ENCODE measurements at places on chromosomes 6 and 20. TPM values are rescaled to one million over a fixed set of nuclear protein-coding genes. Genes with fewer than 3 reads are reported as not detected.
A peak's percentile ranks its signal among the peaks of the same experiment; 100 is the strongest.

Gene SIGLEC1
- not detected for total RNA-seq

Gene HEY2
- total RNA-seq, result 0.07 TPM

Gene HLA-F
- 8.5 TPM for total RNA-seq

GRCh38 chr6:119183457-119183856, 105.0 kb upstream of the FAM184A start:
- no peak overlapping the region for H3K4me3 ChIP-seq
- H3K27me3 ChIP-seq, result no peaks in the 10 kb centered on the region
- H3K27ac ChIP-seq, result no peak overlapping the region
- no peak for DNase-seq
- no peaks in the 10 kb centered on the region for H3K36me3 ChIP-seq

Gene GJA10
- 1.3 TPM for total RNA-seq

DNA sequence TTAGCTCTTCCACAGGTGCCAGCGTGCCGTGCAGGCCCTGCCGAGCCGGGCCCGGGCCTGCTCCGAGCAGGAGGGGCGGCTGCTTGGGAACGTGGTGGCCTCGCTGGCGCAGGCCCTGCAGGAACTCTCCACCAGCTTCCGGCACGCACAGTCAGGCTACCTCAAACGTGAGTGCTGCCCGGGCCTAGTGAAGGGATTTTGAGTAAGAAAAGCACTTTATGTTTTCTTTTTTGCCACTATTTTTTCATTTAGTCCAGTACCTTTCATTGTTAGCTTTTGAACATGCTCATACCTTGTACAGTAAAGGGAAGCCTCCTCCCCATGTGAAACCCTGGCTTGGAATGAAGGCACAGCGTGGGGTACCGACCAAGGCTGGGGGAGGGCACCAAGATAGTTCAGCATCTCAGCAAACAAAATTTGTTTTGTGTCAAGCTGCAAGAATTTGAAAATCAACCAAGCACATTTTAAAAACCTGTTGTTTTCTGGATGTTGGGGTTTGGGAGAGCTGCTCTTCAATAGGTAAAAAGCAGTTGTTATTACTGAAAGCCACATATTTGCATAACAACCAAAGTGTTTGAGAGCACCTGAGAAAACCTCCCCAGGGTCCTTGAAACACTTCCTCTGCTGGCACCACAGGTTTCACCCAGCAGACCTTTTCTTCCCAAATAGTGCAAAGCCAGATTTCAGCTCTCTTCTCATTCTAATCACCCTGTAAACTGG, 18.4 kb downstream of the STX16 start:
- peaks cover 49% of the 10 kb centered on the region for H3K4me1 ChIP-seq
- peaks cover 39% of the 10 kb centered on the region for H3K36me3 ChIP-seq
- H3K27ac ChIP-seq, result peak overlapping the region; percentile 83
- H3K4me3 ChIP-seq, result peak overlapping the region; percentile 55
- peak; percentile 68 for DNase-seq

DNA sequence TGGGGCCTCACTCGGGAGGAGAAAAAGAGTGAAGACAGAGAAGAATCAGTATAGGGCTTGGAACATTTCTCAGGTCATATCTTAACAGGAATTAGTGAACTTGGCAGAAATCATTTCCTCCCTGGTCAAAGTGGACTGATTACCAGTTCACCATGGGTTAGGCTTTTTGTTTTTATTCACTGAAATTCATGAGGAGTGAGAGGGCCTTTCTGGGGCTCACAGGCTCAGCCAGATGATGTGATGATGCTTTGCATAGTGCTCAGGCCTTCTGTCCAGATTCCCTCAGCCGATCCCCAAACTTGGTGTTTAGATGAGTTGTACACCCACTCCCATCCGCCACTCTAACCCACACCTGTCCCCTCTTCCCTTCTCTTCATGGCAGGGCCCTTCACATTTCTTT, 32.5 kb downstream of the SRSF3 start:
- H3K27ac ChIP-seq, result no peak overlapping the region
- no peak overlapping the region for H3K4me3 ChIP-seq
- DNase-seq, result no peak

DNA sequence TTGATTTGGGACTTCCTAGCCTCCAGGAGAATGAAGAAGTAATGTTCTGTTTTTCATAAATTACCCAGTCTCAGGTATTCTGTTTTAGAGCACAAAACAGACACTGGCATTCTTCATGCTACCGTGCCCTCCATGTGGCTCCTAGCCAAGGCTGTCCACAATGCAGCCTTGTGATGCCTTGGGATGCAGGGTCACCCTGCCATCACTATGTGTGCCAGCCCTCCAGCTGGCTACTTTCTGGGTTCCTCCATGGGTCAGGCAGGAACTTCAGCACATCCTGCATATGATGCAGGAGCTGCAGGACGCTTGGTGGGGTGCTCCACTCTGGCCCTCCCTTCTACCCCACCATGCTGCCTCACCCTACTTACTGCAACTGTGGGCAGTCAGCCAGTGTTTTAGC, 38.0 kb upstream of the FAM50B start:
- DNase-seq, result no peak
- no peaks in the 10 kb centered on the region for H3K27me3 ChIP-seq
- H3K27ac ChIP-seq, result no peak overlapping the region
- H3K4me3 ChIP-seq, result no peak overlapping the region

GRCh38 chr6:117480651-117481050, 1.8 kb upstream of the DCBLD1 start:
- no peak overlapping the region for H3K27ac ChIP-seq
- peaks cover 9% of the 10 kb centered on the region for H3K4me1 ChIP-seq
- no peak for DNase-seq
- H3K36me3 ChIP-seq, result no peaks in the 10 kb centered on the region
- H3K4me3 ChIP-seq, result no peak overlapping the region

DNA sequence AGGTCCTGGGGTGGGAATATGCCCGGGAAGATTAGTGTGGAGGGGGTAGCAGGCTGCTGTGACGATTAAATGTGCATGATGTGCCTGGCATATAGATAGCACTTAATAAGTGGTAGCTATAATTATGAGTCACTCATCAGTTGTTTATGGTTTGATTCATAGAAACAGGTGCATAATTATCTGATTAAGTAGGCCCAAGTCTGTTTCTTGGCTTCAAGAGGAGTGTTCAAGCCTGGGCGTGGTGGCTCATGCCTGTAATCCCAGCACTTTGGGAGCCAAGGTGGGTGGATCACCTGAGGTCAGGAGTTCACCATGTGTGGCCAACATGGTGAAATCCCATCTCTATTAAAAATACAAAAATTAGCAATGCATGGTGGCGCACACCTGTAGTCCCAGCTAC, 74.9 kb downstream of the QRSL1 start:
- H3K4me1 ChIP-seq, result peaks cover 55% of the 10 kb centered on the region
- peaks cover 6% of the 10 kb centered on the region for H3K36me3 ChIP-seq
- peak overlapping the region; percentile 99 for H3K27ac ChIP-seq
- no peak overlapping the region for H3K4me3 ChIP-seq
- DNase-seq, result no peak
- no peaks in the 10 kb centered on the region for H3K27me3 ChIP-seq

Gene MATN4
- total RNA-seq, result not detected

GRCh38 chr20:14451458-14451857, 114.0 kb upstream of the FLRT3 start:
- H3K27me3 ChIP-seq, result no peaks in the 10 kb centered on the region
- H3K36me3 ChIP-seq, result no peaks in the 10 kb centered on the region
- H3K4me3 ChIP-seq, result no peak overlapping the region
- no peaks in the 10 kb centered on the region for H3K4me1 ChIP-seq
- H3K27ac ChIP-seq, result no peak overlapping the region

Gene SMPDL3A
- total RNA-seq, result not detected

Gene ZSCAN12
- total RNA-seq, result 9.3 TPM

DNA sequence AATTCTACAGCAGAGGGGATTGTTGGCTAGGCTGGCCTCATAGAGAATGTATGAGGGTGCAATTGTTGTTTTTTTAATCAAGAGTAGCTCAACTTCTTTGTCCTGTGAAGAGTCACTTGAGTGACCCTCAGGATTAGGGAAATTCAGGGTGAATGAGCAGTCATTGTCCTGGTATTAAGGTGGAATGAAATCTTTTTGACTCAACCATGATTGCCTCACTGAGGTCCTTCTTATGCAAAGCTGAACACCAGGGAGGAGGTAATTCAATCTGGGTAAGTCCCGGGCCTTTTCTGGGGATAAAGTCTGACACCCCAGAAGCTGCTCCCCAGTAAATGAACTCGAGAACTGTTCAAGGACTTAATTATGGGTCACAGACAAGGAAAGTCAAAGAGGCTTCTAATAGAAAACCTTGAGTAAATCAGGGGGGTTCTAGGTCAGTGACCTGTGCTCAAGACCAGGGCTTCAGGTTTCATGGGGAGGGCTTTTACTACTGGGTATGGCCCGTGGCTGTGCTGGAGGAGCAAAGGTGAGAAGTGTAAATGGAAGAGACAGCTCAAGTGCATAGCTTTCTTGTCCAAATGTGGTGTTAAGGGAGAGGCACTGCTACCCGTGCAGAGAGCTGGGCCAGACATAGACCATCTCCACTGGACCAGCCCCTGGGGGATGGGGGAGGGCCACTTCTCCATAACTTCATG, 25.3 kb upstream of the ZBTB24 start:
- no peak overlapping the region for H3K4me3 ChIP-seq
- H3K36me3 ChIP-seq, result no peaks in the 10 kb centered on the region
- peaks cover 8% of the 10 kb centered on the region for H3K4me1 ChIP-seq
- DNase-seq, result no peak

DNA sequence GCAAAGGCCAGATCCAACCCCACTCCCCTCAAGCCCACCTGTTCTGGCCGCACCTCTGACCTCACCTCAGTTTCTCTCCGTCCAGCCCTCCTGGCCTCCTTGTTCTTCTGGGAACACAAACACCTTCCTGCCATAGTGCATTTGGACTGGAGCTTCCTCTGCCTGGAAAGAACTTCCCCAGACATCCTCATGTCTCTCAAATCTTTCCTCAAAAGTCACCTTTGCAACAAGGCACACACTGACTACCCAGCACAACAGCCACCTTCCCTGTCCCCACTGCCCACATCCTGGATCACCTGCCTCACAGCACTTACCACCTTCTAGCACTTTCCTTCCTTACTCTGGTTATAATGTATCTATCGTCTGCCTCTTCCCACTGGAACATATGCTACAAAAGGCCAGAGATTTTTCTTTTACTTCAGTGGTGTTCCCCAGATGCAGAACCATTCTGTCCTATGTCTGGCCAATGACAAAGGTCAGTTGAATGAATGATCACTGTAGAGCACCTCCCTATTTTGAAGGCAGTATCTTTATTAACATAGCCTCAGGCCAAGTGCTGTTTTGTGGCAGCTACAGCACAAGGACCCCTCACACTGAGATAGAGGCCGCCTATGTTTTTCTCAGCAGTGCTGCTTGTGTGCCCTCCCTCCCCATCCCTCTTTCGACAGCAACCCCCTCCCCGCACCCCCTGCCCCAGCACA, 4.1 kb downstream of the HLA-B start:
- peaks cover 13% of the 10 kb centered on the region for H3K36me3 ChIP-seq
- no peaks in the 10 kb centered on the region for H3K27me3 ChIP-seq
- H3K4me3 ChIP-seq, result no peak overlapping the region
- DNase-seq, result peak; percentile 47

Data from Karpas-422 (cell line).